Right atrium auricular region (tissue), 2 donors: ENCODE measurements at places on chromosomes 2 and 18.

DNA sequence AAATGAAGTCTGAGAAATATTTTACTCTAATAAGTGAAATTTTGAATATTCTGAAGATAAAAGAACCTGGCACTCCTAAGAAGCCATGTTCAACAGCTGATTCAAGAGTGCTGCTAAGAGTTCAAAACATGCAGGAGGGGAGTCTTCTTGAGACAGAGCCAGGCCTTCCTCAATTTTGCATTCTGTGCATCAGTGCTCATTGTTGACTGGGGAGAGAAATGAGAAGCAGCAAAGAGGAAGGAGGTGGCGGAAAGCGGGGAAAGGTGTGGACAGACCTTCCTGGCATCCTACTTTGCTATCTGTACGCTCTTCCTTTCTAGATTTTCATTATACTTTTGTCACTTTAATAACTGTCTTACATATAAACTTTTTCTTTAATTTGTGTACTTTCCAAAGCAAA is 29.7 kb upstream of the TXNDC2 start:
- H3K27me3 ChIP-seq, result no peaks in the 10 kb centered on the region
- no peak overlapping the region for H3K27ac ChIP-seq
- H3K4me3 ChIP-seq, result no peak overlapping the region
- peaks cover 18% of the 10 kb centered on the region for H3K4me1 ChIP-seq
- no peak for DNase-seq
- no peaks in the 10 kb centered on the region for H3K36me3 ChIP-seq

- no peak overlapping the region for H3K4me3 ChIP-seq
- no peaks in the 10 kb centered on the region for H3K27me3 ChIP-seq
- H3K27ac ChIP-seq, result no peak overlapping the region
These were observed 63.4 kb downstream of the LDAH start for GRCh38 chr2:20759487-20759886.

- no peaks in the 10 kb centered on the region for H3K27me3 ChIP-seq
- no peak for DNase-seq
- H3K4me3 ChIP-seq, result no peak overlapping the region
- no peak overlapping the region for H3K27ac ChIP-seq
- H3K4me1 ChIP-seq, result no peaks in the 10 kb centered on the region
- H3K36me3 ChIP-seq, result peaks cover 22% of the 10 kb centered on the region
These were observed 39.8 kb downstream of the WDR33 start for GRCh38 chr2:127770973-127771735.

DNA sequence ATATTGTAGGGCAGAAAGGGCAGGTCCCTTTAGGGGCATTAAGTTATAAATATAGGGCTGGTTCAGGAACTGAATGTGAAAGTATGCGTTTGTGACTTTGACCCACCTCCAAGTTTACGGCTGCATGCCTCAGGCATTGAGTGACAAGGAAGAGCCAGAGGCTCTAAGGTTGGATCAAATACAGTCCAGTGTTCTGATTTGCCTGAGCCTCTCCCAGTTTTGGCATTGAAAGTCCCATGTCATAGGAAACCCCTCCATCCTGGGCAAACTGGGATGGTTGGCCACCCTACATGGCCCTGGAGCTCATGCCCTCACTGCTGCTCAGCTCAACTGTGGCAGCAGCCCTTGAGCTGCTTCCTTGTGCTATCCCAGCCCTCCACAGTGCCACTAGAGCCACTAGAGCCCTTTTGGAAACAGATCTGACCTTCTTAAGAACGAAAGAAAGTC is 29.9 kb downstream of the HK2 start:
- no peaks in the 10 kb centered on the region for H3K36me3 ChIP-seq
- H3K27me3 ChIP-seq, result no peaks in the 10 kb centered on the region
- H3K4me3 ChIP-seq, result no peak overlapping the region
- no peaks in the 10 kb centered on the region for H3K4me1 ChIP-seq
- H3K27ac ChIP-seq, result no peak overlapping the region

DNA sequence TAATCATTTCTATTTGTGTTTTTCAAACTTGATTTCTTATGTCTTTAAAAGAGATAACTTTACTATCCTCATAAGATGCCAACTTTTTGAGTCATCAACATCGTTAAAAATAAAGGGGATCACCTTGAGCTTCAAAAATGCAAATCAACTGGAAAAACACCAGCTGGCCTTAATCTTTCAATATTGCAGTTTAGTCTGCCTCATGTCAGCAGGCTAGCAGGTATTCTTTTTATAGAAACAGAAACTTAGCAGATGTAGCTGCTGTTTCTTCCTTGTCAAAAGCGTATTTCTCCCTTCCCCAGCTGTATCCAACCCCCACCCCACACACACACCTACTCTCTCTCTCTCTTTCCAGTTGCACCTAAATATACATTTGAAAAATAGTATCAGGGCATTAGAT is 154.1 kb upstream of the ZNF804A start:
- DNase-seq, result no peak
- no peak overlapping the region for H3K4me3 ChIP-seq
- H3K36me3 ChIP-seq, result no peaks in the 10 kb centered on the region
- H3K27ac ChIP-seq, result no peak overlapping the region

DNA sequence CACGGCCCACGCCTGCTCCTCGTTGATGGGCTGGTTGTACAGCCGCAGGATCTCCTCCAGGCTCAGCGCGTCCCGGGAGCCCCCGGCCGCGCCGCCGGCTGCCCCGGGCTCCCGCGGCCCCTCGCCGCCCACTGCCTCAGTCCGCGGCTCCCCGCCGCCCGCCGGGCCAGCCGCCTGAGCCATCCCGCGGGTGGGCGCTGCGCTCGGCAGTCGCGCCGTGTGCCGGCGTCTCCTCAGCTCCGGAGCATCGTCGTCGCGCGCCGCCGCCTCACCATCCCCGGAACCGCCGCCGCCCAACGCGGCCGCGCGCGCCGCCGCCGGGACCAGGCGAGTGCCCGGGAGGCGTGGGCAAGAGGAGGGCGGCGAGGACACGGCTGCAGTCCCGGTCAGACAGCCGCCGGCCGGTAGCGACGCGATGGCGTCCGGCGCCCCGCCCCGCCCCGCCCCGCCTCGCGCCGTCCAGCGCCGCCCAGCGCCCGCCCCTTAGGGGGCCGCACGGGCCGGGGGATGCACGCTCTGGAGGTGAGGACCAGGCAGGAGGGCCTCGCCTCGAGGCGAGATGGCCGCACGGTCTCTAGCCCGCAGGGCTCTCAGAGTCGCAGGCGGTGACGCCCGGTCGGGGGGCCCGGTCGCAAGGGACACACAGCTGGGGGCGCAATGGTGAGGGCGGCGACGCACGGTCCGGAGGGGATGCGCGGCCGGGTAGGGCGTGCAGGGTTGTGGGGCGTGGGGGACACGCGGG is at the start of gene SPIRE1:
SPIRE1 (minus strand) TSS at position 424 of the 742 bp plus-strand sequence; CDS start at position 183, 241 bp downstream.
- H3K27ac ChIP-seq, result peak within 1 kb of the TSS; percentile 99
- no peaks in the 10 kb centered on the region for H3K4me1 ChIP-seq
- peak within 1 kb of the TSS; percentile 88 for H3K4me3 ChIP-seq

DNA sequence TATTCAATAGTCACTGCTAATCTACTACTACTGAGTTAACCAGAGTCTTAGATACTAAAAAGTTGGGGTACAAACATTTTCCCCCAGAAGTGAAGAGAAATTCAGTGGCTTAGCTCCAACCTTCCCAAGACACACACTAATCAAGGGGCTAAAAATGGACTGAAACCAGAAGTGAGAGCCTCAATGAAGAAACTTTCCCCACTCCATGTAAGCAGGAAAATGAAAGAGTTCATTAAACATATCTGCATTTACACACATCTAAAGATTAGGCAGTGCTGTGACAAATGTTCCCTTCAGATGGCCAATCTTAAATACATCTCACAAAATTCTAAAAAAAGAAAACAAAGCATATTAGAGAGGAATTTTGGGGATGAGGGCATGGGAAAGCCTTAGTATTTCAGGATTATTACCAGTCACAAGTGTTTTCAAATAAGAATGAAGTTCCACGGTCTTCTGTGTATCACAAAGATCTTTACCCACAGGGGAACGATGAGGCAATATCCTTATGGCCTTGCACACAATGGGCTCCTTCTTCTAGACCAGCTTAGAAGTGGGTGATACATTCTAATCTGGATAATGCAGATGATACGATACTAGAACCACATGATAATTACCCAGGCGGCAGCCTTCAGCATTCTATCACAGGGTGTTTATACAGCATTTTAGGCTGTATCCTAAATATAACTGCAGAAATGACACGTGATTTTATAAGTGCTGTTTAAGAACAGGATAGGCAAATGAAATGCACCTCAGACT is 17.1 kb downstream of the ANKRD44 start:
- no peaks in the 10 kb centered on the region for H3K27me3 ChIP-seq
- H3K36me3 ChIP-seq, result no peaks in the 10 kb centered on the region
- H3K27ac ChIP-seq, result peak overlapping the region; percentile 53
- no peak for DNase-seq
- no peaks in the 10 kb centered on the region for H3K4me1 ChIP-seq

GRCh38 chr2:240960309-240960970 is 38.0 kb upstream of the SNED1 start:
- H3K27me3 ChIP-seq, result no peaks in the 10 kb centered on the region
- no peak overlapping the region for H3K27ac ChIP-seq

DNA sequence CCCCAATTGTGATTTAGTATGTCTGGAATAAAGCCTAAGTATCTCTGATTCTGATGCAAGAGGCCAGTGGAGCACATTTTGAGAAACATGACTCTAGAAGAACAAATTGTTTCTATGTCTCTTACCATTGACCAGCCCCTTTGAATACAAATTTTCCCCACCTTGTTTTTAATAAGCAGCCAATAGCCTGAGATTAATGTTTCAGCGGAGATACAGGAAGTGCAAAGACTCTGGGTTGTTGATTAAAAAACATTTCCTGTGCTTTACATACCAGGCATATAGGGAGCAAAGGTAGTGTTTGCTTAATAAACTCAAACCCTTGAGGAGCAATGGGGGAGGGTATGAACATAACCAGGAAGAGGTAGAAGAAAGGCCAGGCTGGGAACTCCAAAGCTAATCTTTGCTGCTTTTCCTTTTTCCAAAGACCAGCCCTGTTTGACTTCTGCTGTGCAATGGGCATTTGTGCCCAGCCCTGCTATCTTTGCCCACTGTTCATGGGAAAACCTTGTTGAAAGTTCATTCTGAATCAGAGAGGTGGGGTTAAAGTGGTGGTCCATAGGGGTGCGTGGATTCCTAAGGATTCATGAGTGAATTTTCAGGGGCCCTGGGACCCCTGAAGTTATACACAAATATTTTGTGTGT is 29.3 kb downstream of the UPP2 start:
- no peaks in the 10 kb centered on the region for H3K36me3 ChIP-seq
- no peak overlapping the region for H3K27ac ChIP-seq

- no peak overlapping the region for H3K4me3 ChIP-seq
- peak overlapping the region; percentile 38 for H3K27ac ChIP-seq
- no peak for DNase-seq
- no peaks in the 10 kb centered on the region for H3K27me3 ChIP-seq
- no peaks in the 10 kb centered on the region for H3K4me1 ChIP-seq
These were observed 38.0 kb downstream of the NPAS2 start for GRCh38 chr2:100857915-100858314.

- no peaks in the 10 kb centered on the region for H3K36me3 ChIP-seq
- no peak overlapping the region for H3K27ac ChIP-seq
- H3K4me1 ChIP-seq, result peaks cover 6% of the 10 kb centered on the region
- DNase-seq, result no peak
- no peaks in the 10 kb centered on the region for H3K27me3 ChIP-seq
- H3K4me3 ChIP-seq, result no peak overlapping the region
These were observed 51.4 kb upstream of the RIOK3 start for GRCh38 chr18:23401400-23402347.

- no peak overlapping the region for H3K4me3 ChIP-seq
- H3K36me3 ChIP-seq, result no peaks in the 10 kb centered on the region
- no peak for DNase-seq
- H3K27ac ChIP-seq, result peak overlapping the region; percentile 22
These were observed 316.0 kb downstream of the TXNL1 start for GRCh38 chr18:56322406-56322805.

GRCh38 chr18:55413474-55413873 is 174.5 kb downstream of the TCF4 start:
- H3K36me3 ChIP-seq, result no peaks in the 10 kb centered on the region
- H3K4me3 ChIP-seq, result no peak overlapping the region
- no peak overlapping the region for H3K27ac ChIP-seq
- no peaks in the 10 kb centered on the region for H3K4me1 ChIP-seq
